ENCODE measurements at places on chromosomes 1 and 21.

- DNase-seq: no peak
Measured at GRCh38 chr1:245226203-245226499, 71.4 kb downstream of the KIF26B start.

DNA sequence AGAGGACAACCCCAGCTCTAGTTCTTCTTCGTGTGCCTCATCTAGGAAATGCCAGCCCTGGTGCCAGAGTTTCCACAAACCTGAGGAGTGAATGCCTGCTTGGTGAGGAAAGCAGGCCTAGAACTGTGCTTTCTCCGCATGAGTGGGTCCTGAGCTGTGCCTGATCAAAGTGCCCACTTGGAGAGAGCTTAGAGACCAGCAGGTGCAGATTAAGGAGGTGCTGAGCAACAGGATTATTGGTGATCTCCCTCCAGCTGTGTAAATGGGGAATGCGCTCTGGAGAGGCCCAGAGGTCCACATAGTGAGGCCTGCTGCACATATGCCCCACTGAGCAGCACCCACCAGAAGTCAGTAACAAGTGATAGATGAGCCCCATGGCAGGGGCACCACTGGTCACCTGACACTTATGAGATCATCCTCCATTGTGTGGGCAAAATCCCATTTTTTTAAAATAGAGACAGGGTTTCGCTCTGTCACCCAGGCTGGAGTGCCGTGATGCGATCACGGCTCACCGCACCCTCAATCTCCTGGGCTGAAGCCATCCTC lies 127.2 kb upstream of the ZC3H12A start:
- no peak for DNase-seq

DNA sequence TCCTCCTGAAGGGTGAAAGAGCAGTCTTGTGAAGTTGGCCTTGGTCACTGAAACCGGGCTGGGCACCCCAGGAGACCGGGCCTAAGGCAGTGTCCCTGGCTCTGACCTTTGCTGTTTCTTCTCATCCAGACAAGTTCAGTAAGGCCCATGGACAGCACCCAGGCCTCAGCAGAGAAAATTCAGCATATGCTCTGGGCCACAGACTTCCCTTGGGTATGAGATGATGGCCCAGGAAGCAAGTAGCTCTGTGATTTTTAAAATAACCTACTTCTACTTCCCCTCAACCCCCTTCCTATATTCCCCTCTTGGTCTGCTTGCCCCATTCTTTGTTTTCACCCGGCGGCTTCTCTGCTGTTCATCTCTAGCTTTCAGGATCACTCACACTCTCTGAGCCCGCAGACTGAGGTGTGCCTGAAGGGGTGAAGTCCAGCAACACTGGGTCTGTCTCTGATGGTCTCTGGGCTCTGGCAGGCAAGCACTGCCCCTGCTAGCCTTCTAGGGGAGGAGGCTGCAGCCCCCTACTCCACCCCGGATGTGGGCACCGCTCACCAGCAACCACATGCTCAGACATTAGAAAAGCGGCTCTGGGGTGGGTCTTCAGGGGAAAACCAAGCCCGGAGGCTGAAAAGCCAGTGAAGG lies 2.9 kb upstream of the GPR25 start:
- no peak for DNase-seq

- peak; percentile 10 for DNase-seq
Measured at GRCh38 chr1:181711820-181712219, 228.5 kb downstream of the CACNA1E start.

DNA sequence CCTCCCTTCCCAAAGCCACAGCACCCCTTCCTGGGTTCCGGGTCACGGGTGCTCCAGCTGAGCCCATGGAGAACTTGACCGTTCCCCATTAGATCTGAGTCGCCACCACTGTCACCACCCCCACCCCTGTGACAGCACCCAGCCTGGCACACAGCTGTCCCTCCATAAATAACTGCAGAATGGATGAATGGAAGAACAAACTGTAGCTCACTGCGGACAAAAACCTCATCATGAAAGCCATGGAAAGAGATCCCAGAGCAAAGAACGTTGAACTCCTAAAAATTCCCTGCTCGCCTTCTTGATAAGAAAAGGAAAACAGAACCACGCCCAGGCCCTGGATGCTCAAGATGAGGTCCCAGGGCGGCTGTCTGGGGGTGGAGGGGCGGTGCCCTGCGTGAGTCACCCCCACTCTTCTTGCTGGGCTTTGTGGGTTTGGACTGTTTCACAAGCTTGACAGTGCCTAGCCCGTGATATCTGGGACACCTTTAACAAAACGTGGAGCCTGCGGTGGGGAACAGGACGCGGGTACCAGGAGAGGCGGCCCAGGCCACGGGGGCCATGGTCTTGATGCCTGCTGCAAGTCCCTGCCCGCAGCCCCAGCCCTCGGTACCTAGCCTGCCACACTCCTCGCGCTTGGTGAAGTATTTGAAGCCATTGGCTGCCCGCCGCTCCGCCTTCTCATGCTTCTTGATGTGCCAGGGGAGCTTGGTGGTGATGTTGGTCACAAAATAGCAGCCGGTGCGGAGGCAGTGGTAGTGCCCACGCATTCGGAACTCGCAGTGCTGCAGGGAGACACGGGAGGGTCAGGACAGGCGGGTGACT lies 151.9 kb downstream of the CASZ1 start:
- DNase-seq: no peak

GRCh38 chr1:44807364-44808062 lies 362 bp upstream of the DYNLT4 start:
- peak; percentile 95 for DNase-seq

GRCh38 chr1:167083066-167083665 lies 7.0 kb downstream of the GPA33 start:
- no peak for DNase-seq

- no peak for DNase-seq
Measured at GRCh38 chr1:161342821-161343220, 24.9 kb downstream of the CFAP126 start.

- DNase-seq: no peak
Measured at GRCh38 chr1:211944733-211945500, 90.4 kb downstream of the INTS7 start.

GRCh38 chr1:151443846-151444782 lies 15.2 kb downstream of the POGZ start:
- peak; percentile 55 for DNase-seq

GRCh38 chr1:232676307-232676706 lies 46.4 kb upstream of the SIPA1L2 start:
- DNase-seq: no peak

- no peak for DNase-seq
Measured at GRCh38 chr1:89466307-89466930, 58.2 kb upstream of the LRRC8B start.

DNA sequence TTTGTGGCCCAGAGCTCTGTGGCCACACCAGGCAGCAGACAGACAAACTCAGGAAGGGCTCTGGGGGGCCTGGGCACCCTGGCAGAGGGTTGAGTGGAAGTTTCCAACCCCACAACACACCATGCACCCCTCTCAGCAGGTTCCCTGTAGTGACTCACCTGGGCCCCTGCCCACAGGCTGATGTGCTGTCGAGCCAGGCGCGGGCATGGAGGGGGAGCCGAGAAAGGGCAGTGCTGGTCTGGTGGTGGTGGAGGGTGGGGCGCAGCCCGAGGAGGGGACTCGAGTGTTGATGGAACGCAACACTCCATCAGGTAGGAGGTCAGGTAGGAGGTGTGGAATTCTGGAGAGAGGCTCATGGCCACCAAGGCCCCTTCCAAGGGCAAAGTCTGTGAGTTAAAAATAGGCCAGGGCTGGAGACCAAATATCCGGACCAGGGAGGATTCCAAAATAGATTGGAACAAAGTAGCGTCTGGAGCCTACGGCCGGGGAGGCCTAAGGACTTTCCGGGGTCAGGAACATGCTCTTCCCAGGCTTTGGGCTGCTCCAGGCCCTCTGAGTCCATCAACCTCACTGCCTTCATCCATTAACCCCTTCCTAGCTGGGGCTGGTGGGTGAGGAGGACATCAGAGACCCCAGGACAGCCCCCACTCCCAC lies 191.5 kb upstream of the AJAP1 start:
- no peak for DNase-seq

DNA sequence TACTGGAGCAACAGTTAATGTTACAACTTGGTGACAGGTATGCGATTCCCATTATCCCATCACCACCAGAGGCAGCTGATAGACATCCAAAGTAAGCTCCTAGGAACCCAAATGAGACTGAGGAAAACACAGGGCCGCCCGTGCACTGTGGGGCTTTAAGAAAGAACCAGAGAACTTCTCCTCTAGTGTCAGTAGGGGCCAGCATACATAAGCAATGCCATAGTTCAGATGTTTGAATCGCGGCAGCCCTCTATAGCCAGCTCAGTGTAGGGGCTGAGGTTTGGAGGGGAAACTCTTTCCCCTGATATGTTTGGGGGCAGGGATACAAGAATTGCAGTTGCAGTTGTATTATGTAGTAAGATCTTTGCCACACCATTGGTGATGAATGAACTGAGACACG lies 593.3 kb upstream of the NCAM2 start:
- no peak for DNase-seq

GRCh38 chr1:235887676-235888075 lies 21.0 kb upstream of the LYST start:
- no peak for DNase-seq

DNA sequence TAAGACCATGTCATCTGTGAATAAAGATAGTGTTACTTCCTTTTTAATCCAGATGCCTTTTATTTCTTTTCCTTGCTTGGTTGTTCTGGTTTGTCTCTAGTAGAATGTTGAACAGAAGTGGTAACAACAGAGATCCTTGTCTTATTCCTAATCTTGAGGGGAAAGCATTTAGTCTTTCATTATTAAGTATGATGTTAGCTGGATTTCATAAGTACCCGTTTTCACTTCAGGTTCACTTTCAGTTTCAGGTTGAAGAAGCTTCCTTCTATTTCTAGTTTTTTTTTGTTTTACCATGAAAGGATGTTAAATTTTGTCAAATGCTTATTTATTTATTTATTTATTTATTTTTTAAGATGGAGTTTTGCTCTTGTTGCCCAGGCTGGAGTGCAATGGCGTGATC lies 22.3 kb upstream of the AGPAT3 start:
- DNase-seq: no peak

DNA sequence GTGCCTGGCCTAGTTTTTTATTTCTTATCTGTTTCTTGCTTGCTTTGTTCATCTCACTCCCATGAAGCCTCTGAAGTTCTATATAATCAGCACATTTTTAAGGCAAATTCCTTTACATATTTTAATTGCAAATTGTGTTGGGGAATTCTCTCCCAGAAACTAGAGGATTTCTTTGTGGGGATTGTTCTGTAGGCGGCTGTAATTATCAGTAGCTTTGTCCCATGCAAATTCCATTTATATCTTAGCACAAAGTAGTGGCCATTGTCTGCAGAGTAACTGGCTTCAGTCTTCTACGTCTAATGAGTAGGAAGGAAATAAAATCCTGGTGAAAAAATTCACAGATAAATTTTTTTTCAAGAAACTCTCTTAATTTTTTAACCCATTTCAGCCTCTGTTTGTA lies 35.7 kb downstream of the CLEC20A start:
- DNase-seq: no peak

DNA sequence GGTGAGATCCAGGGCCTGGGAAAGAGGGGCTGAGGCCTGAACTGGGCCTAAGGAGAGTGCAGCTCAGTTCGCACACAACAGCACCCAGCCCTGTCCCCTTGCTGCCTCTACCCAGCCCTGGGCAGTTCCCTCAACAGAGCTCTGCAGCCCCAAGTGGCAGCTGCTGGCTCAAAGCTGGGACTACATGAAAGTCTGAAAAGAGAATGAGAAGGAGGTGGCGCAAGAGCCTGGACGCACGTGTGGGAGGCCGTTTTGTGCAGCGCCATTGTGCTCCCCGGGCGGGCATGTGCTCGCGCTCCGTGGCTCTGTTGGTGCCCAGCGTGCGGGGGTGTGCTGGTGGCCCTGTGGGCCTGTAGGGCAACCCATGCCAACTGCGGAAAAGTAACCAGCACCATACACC lies 10.3 kb downstream of the GPR37L1 start:
- no peak for DNase-seq

DNA sequence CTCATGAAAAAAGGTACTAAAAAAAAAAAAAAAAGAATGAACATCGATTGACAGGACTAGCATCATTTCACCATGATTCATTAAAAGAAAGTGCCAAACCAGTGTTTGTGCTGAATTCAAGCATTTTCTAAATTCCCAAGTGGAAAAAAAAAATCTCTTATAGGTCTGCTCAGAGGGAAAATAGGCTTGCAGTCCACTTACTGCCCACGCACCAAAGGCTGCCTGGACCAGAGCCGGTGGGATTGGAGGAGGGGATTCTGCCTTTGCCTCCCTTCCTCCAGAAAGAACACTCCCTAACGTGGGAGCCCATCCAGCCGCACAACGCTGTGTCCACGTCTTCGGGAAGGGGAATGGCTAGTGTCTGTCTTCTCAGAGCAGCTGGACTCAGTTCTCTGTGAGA lies 5.5 kb upstream of the TRAPPC10 start:
- DNase-seq: no peak

GRCh38 chr21:26064506-26064905 lies 106.1 kb downstream of the APP start:
- no peak for DNase-seq

DNA sequence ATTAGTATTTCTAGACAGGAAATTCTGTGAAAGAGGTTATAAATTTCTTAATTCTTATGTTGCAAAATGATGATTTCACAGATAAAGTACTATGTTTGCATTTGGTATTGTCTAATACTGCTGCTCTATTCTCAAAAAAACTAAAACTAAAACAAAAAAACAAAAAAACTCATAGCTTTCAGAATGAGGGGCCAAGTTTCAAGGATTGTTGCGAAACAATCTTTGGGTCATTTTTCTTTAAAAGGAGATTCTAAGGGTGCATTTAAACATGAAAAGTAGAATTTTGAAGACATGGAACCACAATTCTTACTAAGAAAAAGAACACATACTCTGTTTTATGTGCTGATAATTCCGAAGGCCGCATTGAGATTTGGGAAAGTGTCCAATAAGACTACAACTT lies 645.1 kb downstream of the ADGRL2 start:
- DNase-seq: no peak

DNA sequence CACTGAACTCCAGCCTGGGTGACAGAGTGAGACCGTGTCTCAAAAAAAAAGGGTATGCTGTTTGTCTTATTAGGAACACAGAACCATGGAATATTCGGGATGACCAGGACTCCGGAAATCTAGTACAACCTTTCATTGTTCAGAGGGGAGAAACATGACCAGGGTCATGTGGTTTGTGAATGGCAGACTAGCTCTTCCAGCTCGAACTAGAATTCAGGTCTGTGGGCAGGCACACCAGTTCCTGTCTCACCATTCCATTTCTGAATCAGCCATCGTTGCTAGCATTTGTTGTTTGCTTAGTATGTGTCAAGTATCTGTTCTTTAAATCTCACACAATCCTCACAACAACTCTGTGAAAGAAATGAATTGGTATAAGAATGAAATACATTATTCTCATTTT lies 50.9 kb downstream of the MDM4 start:
- no peak for DNase-seq

- no peak for DNase-seq
Measured at GRCh38 chr1:226446094-226446493, 38.2 kb upstream of the PARP1 start.

DNA sequence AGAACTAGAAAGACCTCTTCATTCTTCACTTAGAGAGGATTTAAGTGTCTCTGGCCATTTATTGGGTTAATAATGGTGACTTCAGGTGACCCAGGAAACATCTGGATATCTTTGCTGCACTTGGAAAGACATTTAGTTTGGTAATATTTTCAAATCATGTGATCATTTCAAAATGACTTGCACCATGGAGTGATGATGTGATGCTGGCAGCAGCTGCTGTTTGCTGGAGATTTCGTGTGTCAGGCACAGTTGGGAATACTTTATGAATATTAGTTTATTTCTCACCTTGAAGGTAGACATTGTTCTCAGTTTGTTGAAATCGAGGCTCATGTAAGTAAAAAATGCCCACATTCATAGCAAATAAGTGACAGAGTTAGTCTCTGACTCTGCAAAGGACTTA lies 236.0 kb downstream of the DISC1 start:
- no peak for DNase-seq

GRCh38 chr21:44708213-44708865 lies 3.0 kb downstream of the TSPEAR start:
- DNase-seq: no peak

Measured in muscle of arm (tissue), 14 donors.